NCI-H2107 (cell line): ENCODE measurements at places on chromosomes 12 and 14.

DNA sequence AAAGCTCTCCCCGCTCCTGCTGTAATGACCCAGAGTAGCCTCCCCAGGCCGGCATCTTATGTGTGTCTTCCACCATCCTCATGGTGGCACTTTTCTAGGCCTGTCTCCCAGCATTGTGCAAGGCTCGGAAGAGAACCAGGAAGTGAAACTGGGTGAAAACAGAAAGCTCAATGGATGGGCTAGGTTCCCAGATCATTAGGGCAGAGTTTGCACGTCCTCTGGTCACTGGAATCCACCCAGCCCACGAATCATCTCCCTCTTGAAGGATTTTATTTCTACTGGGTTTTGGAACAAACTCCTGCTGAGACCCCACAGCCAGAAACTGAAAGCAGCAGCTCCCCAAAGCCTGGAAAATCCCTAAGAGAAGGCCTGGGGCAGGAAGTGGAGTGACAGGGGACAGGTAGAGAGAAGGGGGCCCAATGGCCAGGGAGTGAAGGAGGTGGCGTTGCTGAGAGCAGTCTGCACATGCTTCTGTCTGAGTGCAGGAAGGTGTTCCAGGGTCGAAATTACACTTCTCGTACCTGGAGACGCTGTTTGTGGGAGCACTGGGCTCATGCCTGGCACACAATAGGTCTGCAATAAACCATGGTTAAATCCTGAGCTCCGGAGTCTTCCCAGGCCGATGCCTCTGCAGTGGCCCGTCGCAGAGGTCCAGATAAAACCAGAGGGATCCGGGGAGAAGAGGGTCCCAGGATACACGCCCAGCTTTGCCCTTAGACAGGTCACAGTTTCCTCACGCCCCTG, 15.6 kb downstream of the ACVRL1 start:
- no peak for DNase-seq

DNA sequence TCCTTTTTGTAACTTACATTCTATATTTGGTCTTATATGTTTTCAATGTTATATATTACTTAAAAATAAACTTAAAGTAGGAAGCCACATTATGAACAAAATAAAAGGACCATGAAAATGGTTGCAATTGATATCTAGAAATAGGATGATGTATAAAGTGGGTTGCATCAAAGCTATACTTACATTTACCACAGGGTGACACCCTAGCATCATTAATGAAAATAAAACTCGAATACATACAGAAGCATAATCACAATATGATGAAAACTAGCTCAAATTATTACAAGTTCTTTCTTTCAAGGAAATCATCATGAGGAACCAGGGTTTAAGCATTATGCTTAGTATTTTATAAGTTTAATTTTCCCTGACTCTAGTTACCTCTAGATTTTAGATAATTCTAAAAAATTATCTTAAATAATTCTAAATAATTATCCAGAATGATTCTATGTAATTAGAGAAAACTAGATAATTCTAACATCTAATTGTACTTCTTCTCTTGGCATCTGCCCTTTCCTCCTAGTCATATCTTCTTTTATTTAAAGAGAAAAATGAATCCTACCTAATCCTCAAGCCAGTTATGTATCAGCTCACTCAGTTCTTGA, 31.2 kb downstream of the TAS2R7 start:
- no peak for DNase-seq

DNA sequence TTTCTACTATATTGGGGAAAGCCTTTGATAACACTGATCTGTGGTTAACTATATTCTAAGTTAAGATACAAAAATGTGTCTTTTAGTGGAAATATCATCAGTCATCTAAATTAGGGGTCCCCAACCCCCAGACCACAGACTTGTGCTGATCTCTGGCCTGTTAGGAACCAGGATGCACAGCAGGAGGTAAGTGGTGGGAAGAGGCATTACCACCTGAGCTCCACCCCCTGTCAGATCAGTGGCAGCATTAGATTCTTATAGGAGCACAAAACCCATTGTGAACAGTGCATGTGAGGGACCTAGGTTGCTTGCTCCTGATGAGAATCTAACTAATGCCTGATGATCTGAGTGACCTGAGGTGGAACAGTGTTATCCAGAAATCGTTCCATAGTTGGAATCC, 28.3 kb upstream of the LIN7A start:
- no peak for DNase-seq

DNA sequence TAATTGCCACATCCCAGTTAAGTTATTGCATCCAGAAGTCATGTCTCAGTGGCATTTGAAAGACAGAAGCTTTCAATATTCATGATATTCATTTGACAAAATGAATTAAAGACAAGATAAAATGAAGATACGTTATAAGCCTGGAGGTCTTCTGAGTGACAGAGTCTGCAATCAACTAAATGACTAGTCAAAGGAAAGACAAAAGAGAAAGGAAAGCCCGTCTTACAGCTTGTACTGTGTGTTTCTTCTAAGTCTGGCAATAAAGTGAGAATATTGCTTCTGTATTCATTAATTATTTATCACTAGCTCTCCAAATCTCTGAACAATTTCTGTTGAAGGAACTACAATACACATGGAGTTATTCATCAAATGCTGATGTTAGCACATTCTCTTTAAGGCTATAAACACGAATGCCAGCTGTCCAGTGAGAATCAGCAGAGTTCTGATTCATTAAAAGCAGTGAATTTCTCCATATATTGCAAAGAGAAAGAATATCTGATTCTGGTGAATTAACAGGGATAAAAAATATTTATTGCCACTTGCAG, 70.7 kb downstream of the ATXN7L3B start:
- no peak for DNase-seq

- no peak for DNase-seq
Measured at GRCh38 chr12:11227373-11227772, 40.6 kb upstream of the TAS2R42 start.

GRCh38 chr12:25155022-25155576, 39.9 kb downstream of the DNAI7 start:
- DNase-seq = no peak

GRCh38 chr12:4148418-4149056, 125.0 kb upstream of the CCND2 start:
- no peak for DNase-seq

DNA sequence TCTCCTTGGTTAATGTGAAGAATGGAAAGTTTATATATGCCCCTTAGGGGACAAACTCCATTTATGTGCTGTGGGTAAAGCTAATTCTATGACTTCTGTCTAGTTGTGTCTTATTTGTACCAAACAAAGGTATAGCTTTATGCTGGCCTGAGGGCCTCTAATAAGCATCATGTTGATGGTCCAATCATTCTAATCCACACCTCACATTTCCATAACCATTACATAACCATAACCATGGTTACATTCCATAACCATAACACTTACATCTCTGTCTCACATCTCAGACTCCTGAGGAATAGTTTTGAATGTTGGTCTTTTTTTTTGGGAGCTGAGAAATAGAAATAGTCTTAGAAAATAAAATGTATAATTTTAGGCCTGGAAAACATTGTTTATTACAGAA, 1097.1 kb downstream of the FLRT2 start:
- DNase-seq = no peak

GRCh38 chr12:80625051-80625450, 82.4 kb upstream of the MYF6 start:
- no peak for DNase-seq

DNA sequence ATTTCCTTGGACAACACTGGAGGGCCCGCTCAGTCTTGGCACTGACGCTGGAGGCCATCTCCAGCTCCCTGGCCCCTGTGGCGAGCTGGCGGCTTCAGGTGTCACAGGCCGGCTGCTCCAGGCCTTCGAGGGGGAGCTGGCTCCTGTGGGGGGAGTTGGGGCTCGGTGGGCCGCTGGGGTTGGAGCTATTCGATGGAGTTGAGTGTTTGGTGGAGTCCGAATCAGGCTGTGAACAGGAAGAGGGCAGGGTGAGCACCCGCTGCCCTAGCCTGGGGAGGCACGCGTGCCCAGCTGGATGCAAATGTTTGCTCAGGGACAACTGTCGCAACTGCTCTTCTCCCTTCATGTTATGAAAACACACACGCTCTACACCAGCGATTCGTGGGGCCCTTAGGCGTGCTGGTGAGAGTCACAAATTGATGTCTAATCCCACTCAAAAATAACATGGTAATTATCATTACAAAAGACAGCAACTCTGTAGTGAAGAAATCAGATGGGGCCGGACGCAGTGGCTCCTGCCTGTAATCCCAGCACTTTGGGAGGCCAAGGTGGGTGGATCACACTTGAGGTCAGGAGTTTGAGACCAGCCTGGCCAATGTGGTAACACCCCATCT, 11.3 kb downstream of the AMN start:
- DNase-seq = no peak

- no peak for DNase-seq
Measured at GRCh38 chr14:85402569-85403162, 127.3 kb upstream of the FLRT2 start.

DNA sequence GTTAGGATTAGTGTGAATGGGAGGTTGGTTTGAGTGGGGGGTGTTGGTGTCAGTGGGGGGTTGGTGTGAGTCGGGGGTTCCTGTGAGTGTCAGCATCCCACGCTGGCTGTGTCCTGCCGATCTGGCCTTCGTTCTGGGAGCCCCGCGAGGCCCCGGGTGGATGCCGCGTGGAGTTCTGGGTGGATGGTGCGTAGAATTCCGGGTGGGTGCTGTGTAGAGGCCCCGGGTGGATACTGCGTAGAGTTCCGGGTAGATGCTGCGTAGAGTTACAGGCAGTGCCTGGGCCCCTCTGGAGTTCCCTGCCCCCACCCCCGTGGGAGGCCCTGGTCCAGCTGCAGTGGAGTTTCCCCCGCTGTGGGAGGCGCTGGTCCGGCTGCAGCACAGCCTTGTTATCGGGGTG, 8.7 kb downstream of the NOC4L start:
- DNase-seq = no peak

DNA sequence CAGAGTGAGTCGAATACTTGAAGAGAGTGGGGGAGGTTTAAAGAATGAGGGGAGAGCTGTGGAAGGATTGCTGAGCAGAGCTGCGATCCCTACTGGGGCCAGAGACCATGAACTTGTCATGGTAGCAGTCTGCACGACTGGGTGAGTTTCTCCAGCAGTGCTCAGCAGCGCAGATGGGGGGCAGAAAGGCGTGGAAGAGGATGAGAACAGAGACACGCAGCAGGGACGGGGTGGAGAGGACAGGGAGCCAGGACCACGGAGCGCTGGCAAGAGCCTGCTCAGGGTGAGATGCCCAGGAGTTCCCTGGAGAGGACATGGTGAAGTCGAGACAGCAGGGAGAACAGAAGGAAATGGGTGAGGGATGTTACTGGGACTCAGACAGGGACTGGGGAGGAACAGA, 2.1 kb upstream of the AQP6 start:
- no peak for DNase-seq

GRCh38 chr12:47920913-47921312, 16.1 kb upstream of the VDR start:
- DNase-seq = no peak

- DNase-seq = no peak
Measured at GRCh38 chr12:101305226-101305779, 25.4 kb downstream of the UTP20 start.

DNA sequence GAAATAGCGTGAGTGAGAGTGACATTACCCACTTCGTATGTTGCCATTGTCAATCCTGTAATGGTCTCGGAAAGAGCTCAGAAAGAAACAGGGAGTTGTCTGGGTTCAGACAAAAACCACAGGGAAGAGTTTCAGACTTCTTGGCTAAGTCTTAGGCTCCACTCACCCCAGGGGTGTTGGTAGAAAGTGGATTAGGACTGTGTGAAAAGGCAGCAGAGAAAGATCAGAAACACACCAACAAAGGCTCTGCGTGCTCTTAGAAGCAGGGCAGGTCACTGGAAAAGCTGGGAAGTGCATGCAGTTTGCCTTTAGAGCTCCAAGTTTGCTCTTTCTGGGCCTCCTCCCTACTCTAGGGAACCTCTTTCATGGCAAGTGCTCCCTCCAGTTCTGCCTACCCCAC, 106.1 kb upstream of the PLXNC1 start:
- DNase-seq = no peak

- no peak for DNase-seq
Measured at GRCh38 chr14:52026017-52026660, 36.8 kb downstream of the RTRAF start.

- no peak for DNase-seq
Measured at GRCh38 chr12:125218952-125219351, 153.7 kb downstream of the AACS start.

DNA sequence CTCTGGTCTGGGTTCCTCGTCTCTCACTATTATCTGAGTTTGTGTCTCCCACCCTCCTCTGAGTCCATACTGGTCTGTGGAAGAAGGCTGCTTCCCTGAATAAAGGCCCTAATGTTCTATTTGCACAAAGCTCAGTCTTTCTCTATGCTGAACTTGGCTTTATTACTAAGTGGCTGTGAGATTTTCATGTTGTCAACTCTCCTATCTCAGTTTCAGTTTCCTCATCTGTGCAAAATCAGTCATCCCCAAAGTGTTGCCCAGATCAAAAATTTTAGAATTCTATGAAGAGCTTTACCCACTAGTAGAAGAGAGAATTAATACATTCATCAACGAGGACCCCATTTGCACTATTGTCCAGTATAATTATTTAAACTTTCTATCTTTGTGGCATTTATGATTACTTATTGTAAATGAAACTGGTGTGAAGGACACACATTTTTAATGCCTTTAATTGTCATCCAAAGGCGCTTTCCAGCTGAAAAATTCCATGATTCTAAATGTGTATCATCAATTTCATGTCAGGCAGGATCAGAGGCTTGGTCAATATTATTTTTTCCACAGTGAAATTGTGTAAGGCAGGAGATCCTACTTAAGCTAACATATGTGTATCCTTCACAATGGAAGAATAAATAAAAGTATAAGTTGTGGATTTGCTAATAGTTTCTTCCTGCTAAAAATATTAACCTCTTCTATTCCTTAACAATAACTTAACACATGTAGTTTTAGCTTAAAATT, 79.1 kb upstream of the EEA1 start:
- no peak for DNase-seq

GRCh38 chr12:110741341-110742095, 1.2 kb downstream of the PPP1CC start:
- no peak for DNase-seq

DNA sequence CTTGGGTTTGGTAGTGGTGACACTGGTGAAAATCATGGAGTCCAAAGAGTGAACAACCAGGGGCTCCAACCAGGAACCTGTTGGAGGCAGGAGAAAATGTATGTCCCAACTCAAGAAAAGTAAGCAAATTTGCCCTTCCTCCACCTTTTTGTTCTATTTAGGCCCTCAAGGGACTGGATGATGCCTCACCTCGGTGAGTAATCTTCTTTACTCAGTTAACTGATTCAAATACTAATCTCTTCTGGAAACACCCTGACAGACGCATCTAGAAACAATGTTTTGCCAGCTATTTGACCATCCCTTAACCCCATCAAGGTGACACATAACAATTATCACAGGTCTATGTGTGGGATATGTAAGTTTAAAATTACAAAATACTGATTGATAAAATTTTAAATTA, 272.4 kb upstream of the FOXG1 start:
- no peak for DNase-seq
